Fibroblast of upper back skin (primary cell): ENCODE measurements at places on chromosomes 4 and X.

GRCh38 chr4:156970501-156971164 lies 966 bp downstream of the PDGFC start:
- peak; percentile 67 for DNase-seq

GRCh38 chrX:106621836-106622235 lies 10.1 kb downstream of the RADX start:
- DNase-seq, result no peak

DNA sequence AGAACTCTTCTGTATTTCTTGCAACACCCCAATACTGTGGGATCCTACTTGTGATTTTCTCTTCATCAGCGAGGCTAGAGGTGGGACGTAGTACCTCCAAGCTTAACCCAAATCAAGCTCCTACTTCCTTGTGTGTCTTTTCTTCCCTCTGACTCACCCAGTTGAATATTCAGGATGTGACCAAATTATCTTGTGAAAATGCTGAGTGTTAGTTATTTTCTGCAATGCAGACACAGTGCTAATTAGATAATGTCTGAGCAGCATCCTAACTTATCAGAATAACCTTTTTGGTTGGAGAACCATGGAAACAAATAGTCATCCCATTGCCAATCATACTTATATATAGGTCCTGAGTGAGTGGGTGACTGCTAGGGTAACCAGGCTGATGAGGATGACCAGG lies 2.4 kb downstream of the MEPE start:
- no peak for DNase-seq

DNA sequence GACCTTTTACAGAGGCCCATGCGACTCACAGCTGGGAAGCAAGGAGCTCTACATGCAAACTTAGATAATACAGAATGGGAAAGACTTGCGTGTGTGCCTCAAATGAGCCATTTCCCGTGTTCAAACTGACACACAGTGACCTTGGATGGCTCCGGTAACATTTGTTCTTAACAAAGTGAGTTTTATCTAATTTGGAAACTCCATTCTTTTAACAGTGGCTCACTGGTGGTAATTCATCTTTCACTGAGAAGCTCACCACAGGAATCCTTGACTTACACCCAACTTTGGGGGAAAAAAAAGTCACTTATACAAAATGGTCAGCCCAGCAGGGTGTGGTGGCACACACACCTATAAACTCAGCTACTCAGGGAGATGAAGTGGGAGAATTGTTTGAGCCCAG lies 190.6 kb downstream of the LDB2 start:
- peak; percentile 70 for DNase-seq

- DNase-seq, result no peak
Measured at GRCh38 chr4:544386-545105, 31.5 kb downstream of the TMEM271 start.
